NCI-H748 treated with DMSO at 0.1 percent for 48 hours (cell line): ENCODE measurements at places on chromosomes 7 and 10.

DNA sequence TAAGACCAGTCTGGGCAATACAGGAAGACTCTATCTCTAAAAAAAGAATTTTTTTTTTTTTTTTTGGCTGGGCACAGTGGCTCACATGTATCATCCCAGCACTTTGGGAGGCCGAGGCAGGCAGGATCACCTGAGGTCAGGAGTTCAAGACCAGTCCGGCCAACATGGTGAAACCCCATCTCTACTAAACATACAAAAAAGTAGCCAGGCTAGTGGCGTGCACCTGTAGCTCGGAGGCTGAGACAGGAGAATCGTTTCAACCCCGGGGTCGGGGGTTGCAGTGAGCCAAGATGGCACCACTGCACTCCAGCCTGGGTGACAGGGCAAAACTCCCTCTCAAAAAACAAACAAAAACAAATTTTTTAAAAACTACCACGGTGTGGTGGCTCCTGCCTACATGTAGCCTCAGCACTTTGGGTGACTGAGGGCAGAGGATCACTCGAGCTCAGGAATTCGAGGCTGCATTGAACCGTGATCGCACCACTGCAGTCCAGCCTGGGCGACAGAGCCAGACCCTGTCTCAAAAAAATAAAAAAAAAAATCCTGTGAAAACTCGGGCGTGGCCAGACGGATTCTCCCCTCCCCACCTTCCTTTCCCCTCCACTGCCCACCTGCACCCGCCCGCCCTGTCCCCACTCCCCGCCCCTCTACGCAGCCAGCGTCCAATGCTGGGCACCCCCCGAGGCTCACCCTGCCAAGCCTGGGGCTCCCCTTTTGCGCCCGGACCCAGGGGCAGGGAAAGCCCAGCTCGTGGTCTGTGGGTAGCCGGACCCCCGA is 745 bp upstream of the ORAI2 start:
- no peak for DNase-seq

GRCh38 chr10:89613582-89613981 is 31.5 kb downstream of the PANK1 start:
- no peak for DNase-seq

DNA sequence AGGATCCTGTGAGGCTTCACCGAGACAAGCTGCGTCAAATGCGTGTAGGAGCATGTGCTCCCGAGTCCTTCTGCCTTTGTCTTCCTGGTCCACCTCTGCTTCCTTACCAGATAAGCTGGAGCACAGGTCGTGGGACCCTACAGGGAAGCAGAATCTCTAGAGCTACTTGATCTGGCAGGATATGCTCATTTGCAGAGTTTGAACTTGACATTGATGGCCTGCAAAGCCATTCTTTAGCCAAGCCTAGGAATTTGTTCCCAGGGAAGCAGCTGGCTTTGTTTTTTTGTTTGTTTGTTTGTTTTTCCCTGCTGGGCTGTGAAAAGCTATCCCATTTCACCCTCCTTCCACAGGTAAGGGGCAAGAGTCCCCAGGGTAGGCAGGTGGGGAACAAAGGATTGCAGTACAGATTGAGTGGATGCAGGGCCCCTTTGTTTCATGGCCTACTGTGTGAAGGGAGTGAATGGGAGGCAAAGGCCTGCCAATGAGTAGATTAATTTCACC is 200.0 kb upstream of the BMPER start:
- DNase-seq = no peak

DNA sequence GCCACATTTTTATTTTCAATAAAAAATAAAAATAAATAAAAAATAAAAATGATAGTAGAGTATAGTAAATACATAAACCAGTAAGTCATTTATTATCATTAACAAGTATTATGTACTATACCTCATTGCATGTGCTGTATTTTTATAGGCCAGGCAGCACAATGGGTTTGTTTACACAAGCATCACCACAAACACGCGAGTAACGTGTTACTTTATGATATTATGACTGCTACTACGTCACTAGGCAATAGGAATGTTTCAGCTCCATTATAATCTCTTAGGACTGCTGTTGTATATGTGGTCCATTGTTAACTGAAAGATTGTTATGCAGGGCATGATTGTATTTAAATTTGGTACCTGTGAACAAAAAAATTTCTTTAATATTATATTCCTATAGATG is 20.8 kb upstream of the SDHAF3 start:
- no peak for DNase-seq

DNA sequence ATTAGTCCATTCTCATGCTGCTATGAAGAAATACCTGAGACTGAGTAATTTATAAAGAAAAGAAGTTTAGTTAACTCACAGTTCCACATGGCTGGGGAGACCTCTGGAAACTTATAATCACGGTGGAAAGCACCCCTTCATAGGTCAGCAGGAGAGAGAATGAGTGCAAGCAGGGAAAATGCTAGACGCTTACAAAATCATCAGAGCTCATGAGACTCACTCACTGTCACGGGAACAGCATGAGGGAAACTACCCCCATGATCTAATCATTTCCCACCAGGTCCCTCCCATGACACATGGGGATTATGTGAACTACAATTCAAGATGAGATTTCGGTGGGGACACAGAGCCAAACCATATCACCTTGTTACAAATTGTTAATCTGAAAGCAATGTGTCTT is 15.8 kb downstream of the TAS2R39 start:
- no peak for DNase-seq

- DNase-seq = no peak
Measured at GRCh38 chr10:33249659-33250345, 84.7 kb downstream of the NRP1 start.

DNA sequence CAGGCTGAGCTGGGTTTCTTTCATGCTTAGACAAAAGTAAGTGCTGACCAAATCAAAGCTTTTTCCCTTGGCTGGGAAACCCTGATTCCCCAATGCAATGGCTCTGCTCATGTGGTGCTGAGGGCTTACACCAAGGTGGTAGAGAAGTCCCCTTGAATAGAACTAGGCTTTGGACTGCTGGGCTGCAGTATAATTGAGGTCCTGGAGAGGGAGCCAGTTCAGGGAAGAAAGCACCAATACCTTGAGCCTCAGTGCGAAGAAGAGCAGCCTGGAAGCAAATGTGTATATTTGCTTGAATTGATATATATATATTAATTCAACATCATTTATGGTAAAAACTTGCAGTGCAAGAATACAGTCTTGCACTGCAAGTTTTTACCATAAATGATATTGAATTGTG is 391.1 kb downstream of the RPS24 start:
- no peak for DNase-seq

- no peak for DNase-seq
Measured at GRCh38 chr10:111303887-111304286, 227.1 kb downstream of the ADRA2A start.

- no peak for DNase-seq
Measured at GRCh38 chr10:122786269-122786668, 59.4 kb downstream of the CUZD1 start.

DNA sequence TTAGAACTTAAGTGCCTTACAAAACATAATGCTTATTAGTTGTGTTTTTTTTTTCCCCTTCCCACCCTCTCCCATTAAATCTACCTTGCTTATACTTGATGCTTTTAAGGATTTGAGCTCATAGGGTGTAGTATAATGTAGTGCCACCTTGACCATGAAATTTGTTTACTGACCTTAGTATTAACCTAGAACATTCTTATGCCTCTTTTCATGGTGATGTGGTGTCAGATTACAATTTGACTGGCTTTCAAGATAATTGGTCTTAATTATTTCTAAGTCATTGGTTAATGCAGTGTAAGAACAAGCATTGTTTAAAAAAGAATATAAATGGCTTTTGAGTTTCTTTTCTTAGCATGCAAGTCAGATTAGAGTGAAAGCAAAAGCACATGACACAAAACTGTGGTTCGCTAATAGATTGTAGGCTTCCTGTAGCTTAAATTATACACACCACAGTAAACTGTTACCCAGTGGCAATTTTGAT is 61.8 kb downstream of the ADD3 start:
- DNase-seq = peak; percentile 21

GRCh38 chr10:78494179-78494578 is 460.5 kb downstream of the RPS24 start:
- no peak for DNase-seq

DNA sequence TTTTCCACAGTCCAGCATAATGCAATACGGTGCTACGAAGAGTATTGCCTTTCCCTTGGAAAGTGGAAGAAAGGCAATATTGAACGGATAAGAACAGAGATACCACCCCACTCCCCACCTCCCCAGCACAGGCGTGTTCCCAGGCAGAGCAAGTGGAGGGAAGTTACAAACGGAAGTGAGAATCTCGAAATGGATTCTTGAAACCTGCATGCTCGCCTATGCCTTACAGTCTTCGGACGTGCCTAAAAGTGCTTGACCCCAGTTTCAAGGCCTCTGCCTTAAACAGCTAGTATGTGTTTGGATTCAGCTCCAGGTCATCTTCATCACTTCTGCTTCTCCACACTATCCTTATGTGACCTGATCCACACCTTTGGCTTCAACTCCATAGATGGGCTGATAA is 35.0 kb upstream of the USP6NL start:
- DNase-seq = no peak

DNA sequence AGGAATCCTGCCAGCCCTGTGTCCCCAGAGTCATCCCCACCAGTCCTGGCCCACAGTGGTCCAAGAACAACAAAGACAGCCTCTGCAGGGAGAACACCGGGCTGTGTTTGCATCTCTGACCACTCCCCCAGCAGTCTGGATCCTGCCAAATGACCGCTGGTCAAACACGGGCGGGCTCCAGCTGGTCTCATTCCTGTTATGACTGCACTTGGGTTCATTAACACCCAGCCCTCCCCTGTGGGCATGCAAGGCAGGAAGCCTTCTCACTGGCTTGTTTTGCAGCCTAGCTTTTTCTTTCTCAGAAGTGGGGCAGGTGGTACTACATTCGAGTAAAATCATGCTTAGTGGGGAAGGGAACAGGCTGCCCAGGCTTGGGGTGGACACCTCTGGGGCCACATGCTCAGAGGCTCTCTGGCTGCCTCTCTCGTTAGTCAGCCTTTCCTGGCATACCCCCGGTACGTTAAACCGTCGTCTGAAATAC is 190.0 kb downstream of the PLXNA4 start:
- peak; percentile 78 for DNase-seq

DNA sequence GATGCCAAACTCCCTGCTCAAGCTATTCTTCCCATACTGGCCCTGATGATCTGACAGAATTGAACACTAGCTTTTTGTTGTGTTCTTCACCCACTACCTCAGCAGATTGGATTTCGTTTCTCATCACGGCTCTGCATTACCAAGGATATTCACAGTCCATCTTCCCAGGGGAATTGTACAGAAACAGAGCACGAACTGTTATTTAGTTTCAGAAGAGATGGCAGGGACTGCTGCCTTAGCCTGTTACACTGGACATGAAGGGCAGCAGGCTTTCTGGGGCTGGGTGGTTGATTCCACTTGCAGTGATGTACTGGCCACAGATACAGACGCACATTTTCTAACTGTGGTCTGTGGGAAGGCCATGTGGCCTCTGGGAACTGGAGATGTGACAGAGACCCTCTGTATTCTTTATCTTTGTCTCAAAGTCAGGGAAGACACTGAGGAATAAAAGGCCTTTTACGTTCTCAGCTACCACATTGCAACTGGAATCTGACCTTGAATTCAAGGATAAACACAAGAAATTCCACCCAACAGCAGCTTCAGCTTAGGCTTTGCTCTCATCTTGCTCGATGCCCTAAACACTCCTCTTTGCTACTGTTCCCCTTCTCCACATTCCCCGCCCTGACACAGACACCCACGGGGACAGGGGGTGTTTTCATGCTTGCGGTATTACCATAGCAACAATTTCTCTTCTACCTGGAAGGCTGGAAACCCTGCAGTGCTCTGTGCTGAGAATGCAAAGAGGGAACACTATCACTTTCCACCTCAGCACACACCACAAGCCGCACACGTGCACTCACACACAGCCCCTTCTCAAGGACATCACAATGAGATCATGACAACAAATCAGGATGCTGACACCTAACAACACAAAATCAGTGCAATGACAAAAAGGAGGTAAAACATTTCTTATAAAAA is 81.7 kb downstream of the RNF216 start:
- DNase-seq = no peak

DNA sequence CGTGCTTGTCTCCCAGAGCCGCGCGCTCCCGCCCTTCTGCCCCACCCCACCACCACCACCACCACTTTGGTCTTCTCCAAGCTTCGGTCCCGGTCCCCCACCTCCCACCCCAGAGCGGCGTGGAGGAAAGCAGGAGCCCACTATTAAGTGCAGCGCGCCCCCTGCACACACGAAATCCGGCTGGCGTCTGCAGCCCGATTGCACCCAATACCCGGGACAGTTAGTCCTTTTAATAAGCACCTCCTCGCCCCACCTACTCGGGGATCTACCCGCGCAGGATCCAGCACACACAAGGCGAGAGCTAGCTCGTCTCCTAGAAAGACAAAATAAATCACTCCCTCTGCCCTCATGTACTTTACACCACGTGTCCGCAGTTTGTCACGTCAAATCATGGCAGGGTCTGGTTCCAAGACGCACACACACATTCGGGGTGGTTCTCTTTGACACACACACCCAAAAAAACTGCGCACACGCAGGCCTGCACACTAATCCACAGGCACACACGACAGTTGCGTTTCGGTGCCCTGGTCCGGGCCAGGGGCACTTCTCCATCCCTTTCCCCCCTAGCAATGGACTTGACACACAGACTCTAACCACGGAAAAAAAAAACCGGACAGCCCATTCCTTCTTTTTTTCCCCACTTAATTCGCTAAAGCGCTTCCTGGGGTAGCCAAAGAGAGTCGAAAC is 1.6 kb downstream of the SFMBT2 start:
- DNase-seq = no peak

GRCh38 chr7:41992881-41993867 is 243.8 kb downstream of the GLI3 start:
- no peak for DNase-seq

GRCh38 chr7:50865450-50865849 is 82.8 kb upstream of the GRB10 start:
- no peak for DNase-seq

- DNase-seq = no peak
Measured at GRCh38 chr10:10814069-10814468, 203.6 kb upstream of the CELF2 start.

- no peak for DNase-seq
Measured at GRCh38 chr7:6258440-6259182, 13.8 kb downstream of the CYTH3 start.

GRCh38 chr10:31467791-31468535 is 148.9 kb downstream of the ZEB1 start:
- DNase-seq = peak; percentile 1

GRCh38 chr10:413662-414071 is 275.8 kb downstream of the DIP2C start:
- no peak for DNase-seq

- no peak for DNase-seq
Measured at GRCh38 chr7:44981035-44981706, 2.4 kb upstream of the MYO1G start.
